ENCODE measurements at places on chromosomes 2 and 18.

DNA sequence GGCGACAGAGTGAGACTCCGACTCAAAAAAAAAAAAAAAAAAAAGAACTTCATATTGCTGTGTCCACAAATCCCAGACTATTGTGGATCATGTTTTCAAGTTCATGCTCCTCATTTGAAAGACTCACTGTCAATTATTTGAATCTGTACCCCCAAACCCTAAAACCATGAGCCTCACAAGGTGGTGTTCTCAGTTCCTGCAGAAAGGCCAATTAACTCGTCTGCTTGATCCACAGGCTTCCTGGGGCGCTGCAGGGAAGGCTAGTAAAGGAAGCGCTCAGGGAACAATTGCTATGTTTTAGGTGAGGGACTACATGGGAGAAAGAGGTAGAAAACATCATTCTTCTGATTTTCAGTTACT, 396.8 kb upstream of the NETO1 start:
- no peak for DNase-seq

DNA sequence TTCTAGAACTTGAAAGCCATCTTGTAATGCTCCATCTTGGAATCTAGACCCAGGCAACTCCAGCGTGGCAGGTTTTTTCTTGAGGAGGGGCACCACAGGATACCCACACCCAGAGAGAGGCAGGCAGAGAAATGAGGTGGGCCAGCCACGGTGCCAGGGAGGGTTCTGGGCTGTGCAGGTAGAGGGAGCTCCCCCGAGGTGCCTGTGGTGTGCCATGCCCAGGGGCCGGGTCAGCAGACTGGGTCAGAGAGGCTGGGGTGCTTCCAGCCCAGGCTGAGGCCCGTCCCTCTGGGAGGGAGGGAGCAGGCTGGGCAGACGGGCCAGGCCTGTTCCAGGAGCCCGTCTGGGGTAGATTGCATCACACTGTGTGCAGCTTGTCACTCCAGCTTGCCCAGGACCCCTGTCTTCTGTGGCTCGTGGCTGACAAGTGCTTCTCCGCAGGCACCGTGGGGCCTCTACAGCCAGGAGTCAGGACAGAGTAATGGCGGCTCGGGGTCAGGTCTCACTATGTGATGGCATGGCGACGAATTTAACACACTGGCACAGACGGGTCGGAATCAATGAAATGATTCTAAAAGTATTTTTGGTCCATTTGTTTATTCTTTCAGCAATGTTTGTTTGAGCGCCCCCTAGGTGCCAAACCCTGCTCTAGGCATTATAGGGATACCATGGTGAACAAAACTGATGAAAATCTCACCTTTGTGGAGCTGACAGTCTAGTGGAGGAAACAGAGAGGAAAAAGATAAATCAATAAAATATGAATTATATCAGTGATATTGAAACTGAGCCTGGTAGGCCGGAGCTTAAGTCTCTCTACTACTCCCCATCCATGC, 144.0 kb downstream of the ACOXL start:
- DNase-seq = no peak

DNA sequence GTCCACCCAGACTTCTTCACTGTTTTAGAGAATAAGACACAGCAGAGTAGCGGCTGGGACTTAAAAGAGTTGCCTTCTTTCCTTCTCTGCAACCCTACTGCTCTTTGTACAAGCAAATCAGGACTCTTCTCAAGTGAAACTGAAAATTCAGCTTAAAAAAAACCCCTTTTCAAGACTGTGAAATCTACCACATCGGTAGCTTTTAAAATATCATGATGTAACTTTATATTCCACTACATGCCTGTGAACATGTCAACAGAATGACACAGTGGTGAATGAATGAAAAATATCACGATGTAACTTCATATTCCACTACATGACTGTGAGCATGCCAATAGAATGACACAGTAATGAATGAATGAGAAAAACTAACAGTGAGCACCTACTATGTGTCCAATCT, 53.4 kb downstream of the TCF4 start:
- no peak for DNase-seq

DNA sequence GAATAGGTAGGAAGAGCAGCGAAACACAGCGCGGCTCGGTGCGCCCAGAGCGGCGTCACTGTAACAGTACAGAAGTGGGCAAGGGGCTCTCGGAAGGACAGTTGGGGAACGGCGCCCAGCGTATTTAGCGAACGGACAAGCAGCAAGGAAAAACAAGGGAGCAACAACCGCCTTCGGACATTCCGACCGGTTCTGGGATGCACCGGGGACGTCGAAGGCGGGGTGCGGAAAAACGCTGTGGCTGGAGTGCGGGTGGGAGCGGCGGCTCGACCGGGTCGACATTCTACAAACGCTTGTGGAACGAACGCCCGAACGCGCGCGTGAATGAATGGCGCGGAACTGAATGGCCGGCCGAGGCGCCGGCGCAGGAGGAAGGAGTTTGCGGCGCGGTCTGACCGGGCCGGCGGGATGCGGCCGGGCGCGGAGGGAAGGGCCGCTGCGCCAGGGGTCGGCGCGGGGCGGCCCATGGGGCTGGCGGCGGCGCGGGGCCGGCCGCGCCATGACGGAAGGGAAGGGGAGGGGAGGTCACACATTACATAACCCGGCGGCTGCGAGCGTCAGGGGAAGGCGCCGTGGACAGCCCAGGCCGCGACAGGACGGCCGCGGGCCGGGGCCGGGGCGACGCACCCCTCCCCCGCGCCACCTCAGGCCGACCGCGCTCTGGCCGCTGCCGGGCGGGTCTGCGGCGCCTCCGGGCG, 605 bp downstream of the REV1 start:
- peak; percentile 68 for DNase-seq

- no peak for DNase-seq
Measured at GRCh38 chr18:11110509-11110908, 38.9 kb downstream of the PIEZO2 start.

GRCh38 chr2:9332136-9332852, 91.0 kb downstream of the ITGB1BP1 start:
- DNase-seq = no peak

DNA sequence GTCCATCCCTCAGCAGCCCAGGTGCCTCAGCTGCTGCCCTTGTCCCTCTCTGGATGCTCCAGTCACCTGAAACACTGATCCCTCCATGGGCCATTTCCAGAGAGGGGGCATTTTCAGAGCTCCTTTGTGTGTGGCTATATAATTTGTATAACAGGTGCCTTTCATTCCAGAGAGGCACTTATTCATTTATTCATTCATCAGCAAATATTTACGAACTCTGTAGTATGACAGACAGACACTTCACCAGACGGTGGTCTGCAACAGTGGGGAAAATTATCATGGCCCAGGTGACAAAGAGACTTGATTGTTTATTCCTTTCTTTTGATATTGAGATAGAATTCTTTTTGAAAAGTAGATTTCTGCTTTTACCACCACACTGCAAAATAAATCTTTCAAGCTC, 361.7 kb downstream of the TMEM182 start:
- DNase-seq = no peak

- no peak for DNase-seq
Measured at GRCh38 chr2:17615147-17615546, 74.7 kb downstream of the VSNL1 start.

DNA sequence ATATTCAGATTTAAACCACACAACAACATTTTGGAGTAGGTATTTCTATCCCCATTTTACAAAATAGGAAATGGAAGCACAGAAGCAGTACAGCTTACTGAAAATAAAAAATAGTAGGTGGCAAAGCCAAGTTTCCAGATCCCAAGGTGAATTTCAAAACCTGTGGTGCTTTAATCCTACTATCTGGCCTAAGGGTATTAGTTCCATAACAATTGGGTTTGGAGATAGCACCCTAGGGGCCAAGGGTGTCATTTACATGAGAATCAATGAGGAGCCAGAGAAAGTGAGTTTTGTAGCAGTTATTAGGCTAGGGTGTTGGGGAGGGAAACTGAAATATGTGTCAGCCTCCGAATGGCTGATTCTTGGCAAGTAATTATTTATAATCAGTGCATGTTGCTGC, 24.9 kb downstream of the OSBPL6 start:
- no peak for DNase-seq

Data from putamen (tissue), 1 donor.